ENCODE measurements at places on chromosomes 12 and 14.

GRCh38 chr14:78142998-78143397, 27.2 kb upstream of the NRXN3 start:
- H3K4me1 ChIP-seq = no peaks in the 10 kb centered on the region
- H3K4me3 ChIP-seq = no peak overlapping the region
- no peak for ATAC-seq
- no peaks in the 10 kb centered on the region for H3K36me3 ChIP-seq
- peaks cover 1% of the 10 kb centered on the region for H3K27me3 ChIP-seq

DNA sequence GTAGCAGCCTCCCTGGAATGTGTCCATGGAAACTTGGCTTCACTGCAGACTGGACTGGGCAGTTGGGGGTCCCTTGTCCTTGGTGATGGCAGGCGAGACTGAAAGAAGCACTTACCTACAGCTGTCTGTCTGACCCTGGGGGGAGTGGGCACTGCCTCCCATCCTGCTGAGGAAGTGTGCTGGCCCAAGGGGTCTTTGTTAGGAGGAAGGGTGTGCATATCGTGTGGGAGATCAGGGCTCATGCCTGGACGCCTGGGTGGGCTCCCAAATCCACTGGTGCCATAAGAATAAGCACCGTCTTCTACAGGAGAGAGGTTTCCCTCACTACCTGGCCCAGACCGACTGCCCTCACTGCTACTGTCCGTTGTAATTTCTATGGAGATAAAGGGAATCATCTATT, 81.4 kb downstream of the PIWIL1 start:
- no peak for ATAC-seq
- H3K27me3 ChIP-seq = no peaks in the 10 kb centered on the region
- no peak overlapping the region for H3K4me3 ChIP-seq
- no peak overlapping the region for H3K27ac ChIP-seq
- H3K36me3 ChIP-seq = no peaks in the 10 kb centered on the region
- no peaks in the 10 kb centered on the region for H3K4me1 ChIP-seq

GRCh38 chr12:1796515-1797010, 23.8 kb upstream of the LRTM2 start:
- peaks cover 45% of the 10 kb centered on the region for H3K4me1 ChIP-seq
- no peaks in the 10 kb centered on the region for H3K27me3 ChIP-seq
- peak; percentile 30 for ATAC-seq

DNA sequence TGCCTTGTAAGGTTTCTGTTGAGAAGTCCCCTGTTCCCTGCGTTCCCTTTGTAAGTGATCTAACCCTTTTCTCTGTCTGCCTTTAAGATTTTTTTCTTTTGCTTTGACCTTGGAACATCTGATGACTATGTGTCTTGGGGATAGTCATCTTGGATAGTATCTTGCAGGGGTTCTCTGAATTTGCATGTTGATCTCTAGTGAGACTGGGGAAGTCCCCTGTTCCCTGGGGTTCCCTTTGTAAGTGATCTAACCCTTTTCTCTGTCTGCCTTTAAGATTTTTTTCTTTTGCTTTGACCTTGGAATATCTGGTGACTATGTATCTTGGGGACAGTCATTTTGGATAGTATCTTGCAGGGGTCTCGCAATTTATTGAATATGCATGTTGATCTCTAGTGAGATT, 38.2 kb upstream of the TMX1 start:
- no peak for ATAC-seq
- no peak overlapping the region for H3K4me3 ChIP-seq
- no peak overlapping the region for H3K27ac ChIP-seq
- peaks cover 18% of the 10 kb centered on the region for H3K27me3 ChIP-seq
- H3K36me3 ChIP-seq = no peaks in the 10 kb centered on the region
- no peaks in the 10 kb centered on the region for H3K4me1 ChIP-seq

DNA sequence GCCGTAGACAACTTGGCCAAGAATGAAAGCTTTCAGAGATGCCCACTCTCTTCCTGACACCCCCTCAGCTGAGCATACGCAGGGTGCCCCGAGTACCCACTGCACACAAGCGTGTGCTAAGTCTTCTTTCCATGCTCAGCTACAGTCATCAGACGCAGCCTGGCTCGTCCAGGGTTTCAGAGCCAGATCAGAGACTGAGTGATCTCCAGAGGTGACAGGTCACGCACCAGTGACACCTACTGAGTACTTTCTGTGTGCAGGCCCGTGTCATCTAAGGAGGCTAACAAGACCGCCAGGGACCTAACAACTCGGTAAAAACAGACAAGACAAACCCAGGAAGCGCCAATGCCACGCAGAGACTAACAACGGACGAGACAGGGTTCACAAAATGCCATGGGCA, 25.1 kb downstream of the STX2 start:
- no peaks in the 10 kb centered on the region for H3K4me1 ChIP-seq
- no peak overlapping the region for H3K4me3 ChIP-seq
- H3K36me3 ChIP-seq = no peaks in the 10 kb centered on the region
- no peak for ATAC-seq
- H3K27ac ChIP-seq = no peak overlapping the region

DNA sequence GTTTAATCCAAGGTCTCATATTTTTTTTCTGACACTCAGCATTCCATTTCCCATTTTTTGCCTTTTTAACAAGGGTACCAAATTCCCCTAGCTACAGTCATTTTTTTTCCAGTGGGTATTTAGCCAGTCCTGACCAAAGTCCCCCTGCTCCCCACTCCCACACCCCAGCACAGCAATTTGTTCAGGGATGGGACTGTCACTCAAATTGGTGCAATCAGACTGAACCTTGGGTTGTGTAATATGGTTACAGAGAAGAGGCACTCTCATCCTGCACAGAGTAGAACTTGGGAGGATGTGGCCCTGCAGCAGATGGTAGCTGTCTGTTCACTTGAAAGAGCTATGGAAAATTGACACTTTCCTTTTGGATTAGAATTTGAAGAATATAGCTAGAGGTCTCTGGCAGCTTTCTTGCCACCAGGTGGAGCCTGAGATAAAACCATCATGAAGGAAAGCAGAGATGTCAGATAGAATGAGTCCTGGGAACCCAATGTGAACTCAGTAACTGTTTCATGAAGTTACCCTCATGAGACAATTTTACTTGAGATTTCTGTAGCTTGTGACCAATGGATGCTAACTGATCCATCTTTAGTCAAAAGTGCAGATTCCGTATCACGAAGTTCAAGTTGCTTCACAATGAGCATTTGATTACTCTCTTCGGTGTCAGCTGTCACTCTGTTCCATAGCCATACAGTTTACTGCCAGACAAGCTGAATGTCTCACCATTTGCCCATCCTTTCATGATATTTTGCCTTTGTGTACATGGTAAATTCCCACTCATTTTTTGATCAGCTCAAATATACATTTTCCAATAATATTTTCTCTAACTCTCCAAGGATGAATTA, 394.0 kb upstream of the SYT1 start:
- no peak overlapping the region for H3K4me3 ChIP-seq
- no peak for ATAC-seq
- no peaks in the 10 kb centered on the region for H3K36me3 ChIP-seq
- no peak overlapping the region for H3K27ac ChIP-seq
- no peaks in the 10 kb centered on the region for H3K4me1 ChIP-seq

- no peaks in the 10 kb centered on the region for H3K27me3 ChIP-seq
- H3K36me3 ChIP-seq = no peaks in the 10 kb centered on the region
- ATAC-seq = peak; percentile 8
- H3K27ac ChIP-seq = peak overlapping the region; percentile 95
- H3K4me3 ChIP-seq = peak overlapping the region; percentile 79
- peaks cover 53% of the 10 kb centered on the region for H3K4me1 ChIP-seq
Measured at GRCh38 chr14:75427126-75427481, 718 bp upstream of the JDP2 start.

DNA sequence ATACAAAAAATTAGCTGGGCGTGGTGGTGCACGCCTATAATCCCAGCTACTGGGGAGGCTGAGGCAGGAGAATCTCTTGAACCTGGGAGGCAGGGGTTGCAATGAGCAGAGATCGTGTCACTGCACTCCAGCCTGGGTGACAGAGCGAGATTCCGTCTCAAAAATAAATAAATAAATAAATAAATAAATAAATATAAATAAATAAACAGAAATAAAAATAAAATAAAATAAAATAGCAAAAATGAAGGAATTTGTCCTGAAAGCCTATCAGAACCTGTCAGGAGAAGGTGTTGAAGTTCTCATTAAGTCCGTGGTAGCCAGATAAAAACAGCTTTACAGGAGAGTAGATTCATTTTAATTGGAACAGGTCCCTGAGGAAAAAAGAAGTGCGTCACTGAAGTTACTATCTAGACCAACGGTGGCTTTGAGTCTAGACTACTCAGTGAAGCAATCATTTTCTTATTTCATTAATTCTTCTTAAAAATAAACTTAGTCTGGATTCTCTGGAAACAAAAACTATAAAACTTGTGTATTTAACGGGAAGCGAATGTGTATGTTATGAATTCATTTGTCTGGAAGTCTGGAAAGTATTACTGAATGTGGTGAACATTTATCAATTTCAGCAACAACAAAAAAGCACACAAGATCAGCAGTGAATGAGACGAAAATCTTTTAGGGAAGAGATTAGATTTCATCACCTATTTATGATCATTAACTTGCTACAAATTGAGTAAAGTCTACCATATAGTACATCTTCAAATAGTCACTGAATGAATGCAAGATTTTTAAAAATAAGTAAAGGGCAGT, 248.5 kb upstream of the PDE3A start:
- H3K27ac ChIP-seq = no peak overlapping the region
- ATAC-seq = peak; percentile 57
- H3K36me3 ChIP-seq = no peaks in the 10 kb centered on the region
- no peak overlapping the region for H3K4me3 ChIP-seq
- H3K27me3 ChIP-seq = no peaks in the 10 kb centered on the region
- H3K4me1 ChIP-seq = no peaks in the 10 kb centered on the region

GRCh38 chr12:90368081-90368480, 586.9 kb downstream of the CCER1 start:
- no peaks in the 10 kb centered on the region for H3K4me1 ChIP-seq
- H3K27ac ChIP-seq = no peak overlapping the region
- H3K36me3 ChIP-seq = no peaks in the 10 kb centered on the region
- ATAC-seq = no peak
- no peaks in the 10 kb centered on the region for H3K27me3 ChIP-seq

DNA sequence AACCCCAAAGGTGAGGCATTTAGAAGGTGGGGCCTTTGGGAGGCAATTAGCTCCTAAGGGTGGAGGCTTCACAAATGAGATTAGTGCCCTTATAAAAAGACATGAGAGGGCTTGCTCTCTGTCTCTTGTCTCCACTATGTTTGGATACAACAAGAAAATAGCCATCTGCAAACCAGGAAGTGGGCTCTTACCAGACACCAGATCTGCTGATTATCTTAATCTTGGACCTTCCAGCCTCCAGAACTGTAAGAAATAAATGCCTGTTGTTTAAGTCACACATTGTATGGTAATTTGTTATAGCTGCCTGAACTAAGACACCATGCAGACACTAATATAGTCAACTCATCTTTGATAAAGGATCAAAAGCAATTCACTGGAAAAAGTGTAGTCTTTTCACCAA, 34.4 kb downstream of the TMEM116 start:
- no peaks in the 10 kb centered on the region for H3K4me1 ChIP-seq
- no peak overlapping the region for H3K4me3 ChIP-seq
- no peak for ATAC-seq
- H3K27ac ChIP-seq = no peak overlapping the region
- H3K27me3 ChIP-seq = no peaks in the 10 kb centered on the region
- peaks cover 6% of the 10 kb centered on the region for H3K36me3 ChIP-seq

DNA sequence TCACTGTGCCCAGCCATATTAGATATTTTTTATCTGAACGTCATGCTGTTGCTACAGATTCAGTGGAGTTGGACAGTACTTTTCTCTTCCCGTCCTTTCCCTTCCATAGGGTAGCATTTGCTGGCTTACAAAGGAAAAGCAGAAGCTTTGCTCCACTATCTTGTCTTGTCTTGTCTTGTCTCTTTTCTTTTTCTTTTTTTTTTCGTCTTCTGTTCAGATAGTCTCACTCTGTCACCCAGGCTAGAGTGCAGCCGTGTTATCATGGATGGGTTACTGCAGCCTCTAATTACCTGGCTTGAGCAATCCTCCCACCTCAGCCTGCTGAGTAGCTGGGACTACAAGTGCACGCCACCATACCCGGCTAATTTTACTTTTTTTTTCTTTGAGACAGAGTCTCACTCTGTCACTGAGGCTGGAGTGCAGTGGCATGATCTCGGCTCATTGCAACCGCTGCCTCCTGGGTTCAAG, 21.1 kb downstream of the OR10G3 start:
- H3K4me3 ChIP-seq = no peak overlapping the region
- no peak overlapping the region for H3K27ac ChIP-seq
- no peaks in the 10 kb centered on the region for H3K27me3 ChIP-seq
- ATAC-seq = no peak
- H3K4me1 ChIP-seq = peaks cover 4% of the 10 kb centered on the region

DNA sequence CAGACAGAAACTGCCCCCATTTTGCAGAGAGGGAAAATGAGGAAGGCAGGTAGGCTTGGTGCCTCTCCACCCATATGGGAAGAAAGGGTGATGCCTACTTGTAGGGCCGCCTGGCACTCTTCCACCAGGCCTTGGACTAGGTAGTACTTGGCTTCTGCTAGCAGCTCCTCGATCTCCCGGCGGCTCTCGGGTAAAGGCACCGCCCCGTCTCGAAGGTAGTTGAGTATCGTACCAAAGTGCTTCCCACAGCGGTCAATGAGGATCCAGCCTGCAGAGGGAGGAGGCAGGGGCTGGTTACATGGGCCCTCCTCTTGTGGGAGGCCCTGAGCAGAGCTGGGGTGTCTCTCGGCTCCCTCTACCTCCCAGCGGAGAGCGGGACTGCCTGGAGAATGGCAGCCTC, 16.6 kb downstream of the KCTD10 start:
- H3K27me3 ChIP-seq = no peaks in the 10 kb centered on the region
- peak overlapping the region; percentile 100 for H3K27ac ChIP-seq
- no peak for ATAC-seq
- no peak overlapping the region for H3K4me3 ChIP-seq
- H3K4me1 ChIP-seq = peaks cover 32% of the 10 kb centered on the region
- H3K36me3 ChIP-seq = no peaks in the 10 kb centered on the region

DNA sequence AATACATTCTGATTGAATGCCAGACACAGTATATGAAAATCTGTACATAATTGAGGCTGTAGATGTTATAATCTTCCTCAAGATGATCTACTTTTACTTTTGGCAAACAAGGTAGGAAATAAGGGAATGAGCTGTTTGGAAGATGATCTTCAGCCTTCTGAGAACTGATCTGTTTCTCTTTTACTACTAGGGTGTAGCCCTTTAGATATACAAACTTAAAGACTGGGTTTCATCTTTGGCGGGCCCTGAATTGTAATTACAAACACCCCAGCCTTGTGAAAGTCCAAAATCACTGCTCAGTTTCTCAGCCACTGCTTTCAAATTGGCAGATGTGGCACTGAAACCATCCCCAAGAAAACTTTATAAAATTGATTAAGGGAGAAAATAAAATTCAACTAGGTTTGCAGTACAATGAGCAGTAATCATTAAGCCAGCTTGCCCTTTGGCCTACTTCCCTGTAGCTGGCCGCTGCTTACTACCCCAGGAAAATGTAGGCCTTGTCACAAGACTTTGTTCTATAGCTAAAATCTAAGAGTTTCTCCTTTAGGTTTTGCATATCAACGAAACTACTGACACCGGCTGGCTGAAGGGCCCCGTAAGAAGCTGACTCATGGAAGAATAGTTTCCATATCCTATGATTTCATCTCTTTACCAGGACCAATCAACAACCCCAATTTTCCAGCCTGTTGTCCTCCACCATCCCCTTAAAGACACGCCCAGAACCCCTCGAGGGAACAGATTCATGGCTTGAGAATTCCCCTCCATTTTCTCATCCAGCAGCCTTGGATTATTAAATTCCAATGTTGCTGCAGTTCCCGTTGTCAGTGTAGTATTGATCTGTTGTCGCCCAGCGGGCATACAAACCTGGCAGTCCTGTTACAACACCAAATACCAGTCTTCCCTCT, 210.8 kb downstream of the PCNX1 start:
- ATAC-seq = no peak
- H3K4me3 ChIP-seq = no peak overlapping the region
- H3K4me1 ChIP-seq = no peaks in the 10 kb centered on the region

- H3K4me3 ChIP-seq = no peak overlapping the region
- H3K4me1 ChIP-seq = no peaks in the 10 kb centered on the region
- no peaks in the 10 kb centered on the region for H3K27me3 ChIP-seq
- no peak overlapping the region for H3K27ac ChIP-seq
- no peaks in the 10 kb centered on the region for H3K36me3 ChIP-seq
Measured at GRCh38 chr12:114767084-114767760, 83.2 kb upstream of the TBX3 start.

Measured in gastroesophageal sphincter (tissue), 4 donors.